ENCODE measurements at places on chromosomes 6 and 20. TPM values are rescaled to one million over a fixed set of nuclear protein-coding genes. Genes with fewer than 3 reads are reported as not detected.

ARFGEF3 gene
- 8.3 TPM for total RNA-seq

DZANK1 gene
- 0.72 TPM for total RNA-seq

RIPPLY2 gene
- not detected for total RNA-seq

ZNF318 gene
- 3.1 TPM for total RNA-seq

HSPA12B gene
- under 0.01 TPM for total RNA-seq

GRM1 gene
- total RNA-seq = not detected

TMC2 gene
- total RNA-seq = not detected

PRICKLE4 gene
- total RNA-seq = not detected

BTNL2 gene
- total RNA-seq = not detected

GSTA4 gene
- 12.5 TPM for total RNA-seq

RNF39 gene
- total RNA-seq = 3.0 TPM

PRDM13 gene
- total RNA-seq = not detected

COL21A1 gene
- 6.8 TPM for total RNA-seq

ADAM33 gene
- total RNA-seq = not detected

IMPG1 gene
- not detected for total RNA-seq

THBS2 gene
- 10.6 TPM for total RNA-seq

All from tracheal epithelial cell (primary cell).